ENCODE measurements at places on chromosomes 1 and 21. TPM values are rescaled to one million over a fixed set of nuclear protein-coding genes. Genes with fewer than 3 reads are reported as not detected.

The CNKSR1 gene
- under 0.01 TPM for total RNA-seq

The FLG2 gene
- total RNA-seq, result not detected

The LSS gene
- total RNA-seq, result 145 TPM

The TGFB2 gene
- total RNA-seq, result 12.7 TPM

The ACTL8 gene
- total RNA-seq, result not detected

DNA sequence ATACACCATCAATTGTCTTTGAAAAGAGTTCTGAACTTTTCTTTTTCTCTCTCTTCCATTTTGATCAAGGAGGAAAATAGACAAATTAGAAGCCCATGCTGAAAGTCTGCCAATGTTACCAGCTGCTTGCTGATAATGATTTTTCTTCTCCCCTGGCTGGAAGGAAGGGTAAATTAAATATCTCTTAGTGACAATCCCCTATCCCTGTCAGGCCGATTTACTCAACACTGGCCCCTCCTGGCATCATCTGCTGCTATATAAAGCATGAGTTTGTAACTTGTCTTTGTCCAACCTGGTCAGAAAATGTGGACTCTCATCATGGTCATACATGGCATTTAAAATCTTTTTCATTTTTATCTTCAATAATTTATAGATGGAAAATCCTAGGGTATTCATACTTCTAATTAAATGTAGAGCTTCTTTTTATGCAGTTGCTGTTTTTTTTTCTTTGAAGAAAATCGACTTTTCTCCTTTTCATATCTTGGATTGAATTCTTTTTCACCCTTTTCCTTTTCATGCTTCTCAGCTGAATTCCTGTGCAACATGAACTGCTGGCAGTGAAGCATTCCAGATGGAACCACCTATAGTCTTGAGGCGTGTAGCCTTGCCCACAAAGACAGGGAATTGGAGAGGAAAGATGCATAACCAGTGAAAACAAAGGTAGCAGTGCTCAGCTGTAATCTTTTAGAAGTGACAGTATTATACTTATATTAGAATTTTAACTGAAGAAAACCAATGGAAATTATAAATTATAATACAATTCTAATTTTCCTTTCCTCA is 214.7 kb upstream of the PTGFR start:
- H3K27me3 ChIP-seq, result no peaks in the 10 kb centered on the region
- H3K27ac ChIP-seq, result peak overlapping the region; percentile 61
- no peak overlapping the region for H3K4me3 ChIP-seq
- no peak for DNase-seq
- H3K36me3 ChIP-seq, result no peaks in the 10 kb centered on the region

DNA sequence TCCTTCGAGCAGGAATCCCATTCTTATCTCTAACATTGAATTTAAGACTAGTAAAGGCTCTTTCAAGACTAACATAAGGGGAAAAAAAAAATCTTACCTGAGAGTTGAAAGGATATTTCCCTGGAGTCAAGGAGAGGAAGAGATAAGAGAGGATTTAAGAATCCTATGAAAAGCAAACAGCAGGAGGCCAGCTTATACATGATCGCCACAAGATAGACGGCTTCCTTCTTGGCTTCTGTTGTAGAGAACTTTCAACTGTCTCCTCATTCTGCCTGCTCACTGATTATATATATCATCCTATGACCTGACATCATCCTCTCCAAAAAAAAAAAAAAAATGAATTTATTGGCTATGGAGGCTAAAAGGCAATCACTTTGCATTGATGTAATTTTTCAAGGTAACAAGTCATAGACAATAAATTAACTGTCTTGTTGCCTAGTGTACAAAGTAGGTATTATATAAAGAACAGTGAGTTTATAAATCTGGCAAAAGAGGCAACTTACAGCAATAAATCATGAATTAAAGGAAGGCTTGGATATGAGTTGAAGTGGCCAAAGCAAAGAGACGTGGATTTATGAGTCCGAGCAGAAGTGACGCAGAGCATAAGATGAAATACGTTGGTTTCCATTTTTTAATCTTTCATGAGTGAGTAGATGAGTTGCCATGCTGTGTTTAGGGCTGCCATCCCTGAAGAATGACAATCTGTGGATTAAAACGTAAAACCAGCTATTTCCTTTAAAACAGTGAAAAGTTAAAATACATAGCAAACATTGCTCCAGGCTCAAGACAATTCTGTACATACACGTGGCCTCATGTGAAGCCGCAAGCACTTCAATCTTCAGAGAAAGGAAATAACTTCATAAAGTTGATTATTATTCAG is at the start of gene UTS2:
Gene UTS2, minus strand, starts transcription at position 262 of the 880 bp plus-strand sequence. Its CDS starts 62 bp downstream, at position 200.
- no peaks in the 10 kb centered on the region for H3K36me3 ChIP-seq
- H3K27me3 ChIP-seq, result no peaks in the 10 kb centered on the region
- H3K4me1 ChIP-seq, result no peaks in the 10 kb centered on the region
- peak; percentile 5 for DNase-seq

DNA sequence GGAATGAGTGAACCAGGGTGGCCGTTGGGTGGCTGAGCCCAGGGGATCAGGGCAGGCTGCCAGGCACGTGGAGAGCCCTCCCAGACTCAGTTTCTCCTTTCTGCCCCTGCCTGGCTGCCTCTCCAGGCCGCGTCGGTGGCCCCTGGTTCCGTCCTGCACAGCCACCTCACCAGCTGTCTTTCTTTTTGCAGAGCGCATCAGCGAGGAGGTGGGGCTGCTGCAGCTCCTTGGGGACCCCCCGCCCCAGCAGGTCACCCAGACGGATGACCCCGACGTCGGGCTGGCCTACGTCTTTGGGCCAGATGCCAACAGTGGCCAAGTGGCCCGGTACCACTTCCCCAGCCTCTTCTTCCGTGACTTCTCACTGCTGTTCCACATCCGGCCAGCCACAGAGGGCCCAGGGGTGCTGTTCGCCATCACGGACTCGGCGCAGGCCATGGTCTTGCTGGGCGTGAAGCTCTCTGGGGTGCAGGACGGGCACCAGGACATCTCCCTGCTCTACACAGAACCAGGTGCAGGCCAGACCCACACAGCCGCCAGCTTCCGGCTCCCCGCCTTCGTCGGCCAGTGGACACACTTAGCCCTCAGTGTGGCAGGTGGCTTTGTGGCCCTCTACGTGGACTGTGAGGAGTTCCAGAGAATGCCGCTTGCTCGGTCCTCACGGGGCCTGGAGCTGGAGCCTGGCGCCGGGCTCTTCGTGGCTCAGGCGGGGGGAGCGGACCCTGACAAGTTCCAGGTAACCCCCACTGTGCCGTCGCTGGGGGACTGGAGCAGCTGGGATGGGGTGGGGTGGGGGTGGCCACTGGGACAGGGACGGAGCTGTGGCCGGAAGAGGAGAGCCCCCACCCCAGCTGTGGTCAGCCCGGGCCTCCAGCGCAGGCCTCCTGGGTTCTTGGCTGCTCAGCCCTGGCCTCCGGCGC is 63.3 kb downstream of the COL18A1 start:
- no peak overlapping the region for H3K4me3 ChIP-seq
- H3K27me3 ChIP-seq, result peaks cover 4% of the 10 kb centered on the region
- no peaks in the 10 kb centered on the region for H3K36me3 ChIP-seq
- peak; percentile 55 for DNase-seq

- no peak overlapping the region for H3K27ac ChIP-seq
- no peak for DNase-seq
- no peak overlapping the region for H3K4me3 ChIP-seq
- no peaks in the 10 kb centered on the region for H3K27me3 ChIP-seq
- H3K36me3 ChIP-seq, result no peaks in the 10 kb centered on the region
- peaks cover 15% of the 10 kb centered on the region for H3K4me1 ChIP-seq
Measured at GRCh38 chr1:28127617-28128257, 39.3 kb upstream of the EYA3 start.

- DNase-seq, result no peak
- H3K4me3 ChIP-seq, result no peak overlapping the region
- no peaks in the 10 kb centered on the region for H3K36me3 ChIP-seq
- no peaks in the 10 kb centered on the region for H3K27me3 ChIP-seq
- H3K27ac ChIP-seq, result no peak overlapping the region
Measured at GRCh38 chr1:38128511-38128910, 81.9 kb upstream of the POU3F1 start.

DNA sequence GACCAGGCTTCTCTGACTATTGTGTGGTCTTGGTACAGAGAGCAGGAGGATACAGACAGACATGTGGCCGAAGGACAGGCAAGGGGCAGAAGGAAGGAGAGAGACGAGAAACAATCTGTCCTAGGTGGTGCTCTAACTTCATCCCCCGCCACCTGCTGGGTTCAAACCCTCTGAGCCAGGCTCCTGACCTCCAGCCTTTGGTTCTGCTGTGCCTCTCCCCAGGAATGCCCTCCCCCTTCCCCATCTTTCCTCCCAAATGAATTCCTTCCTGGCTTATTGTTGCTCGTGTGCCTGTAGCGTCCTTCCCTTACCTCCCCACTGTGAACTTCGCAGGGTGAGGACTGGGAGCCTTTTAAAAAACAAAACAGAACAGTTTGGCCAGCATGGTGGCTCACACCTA is 5.4 kb downstream of the TCEA3 start:
- H3K4me1 ChIP-seq, result peaks cover 18% of the 10 kb centered on the region
- peaks cover 6% of the 10 kb centered on the region for H3K36me3 ChIP-seq
- no peak for DNase-seq

DNA sequence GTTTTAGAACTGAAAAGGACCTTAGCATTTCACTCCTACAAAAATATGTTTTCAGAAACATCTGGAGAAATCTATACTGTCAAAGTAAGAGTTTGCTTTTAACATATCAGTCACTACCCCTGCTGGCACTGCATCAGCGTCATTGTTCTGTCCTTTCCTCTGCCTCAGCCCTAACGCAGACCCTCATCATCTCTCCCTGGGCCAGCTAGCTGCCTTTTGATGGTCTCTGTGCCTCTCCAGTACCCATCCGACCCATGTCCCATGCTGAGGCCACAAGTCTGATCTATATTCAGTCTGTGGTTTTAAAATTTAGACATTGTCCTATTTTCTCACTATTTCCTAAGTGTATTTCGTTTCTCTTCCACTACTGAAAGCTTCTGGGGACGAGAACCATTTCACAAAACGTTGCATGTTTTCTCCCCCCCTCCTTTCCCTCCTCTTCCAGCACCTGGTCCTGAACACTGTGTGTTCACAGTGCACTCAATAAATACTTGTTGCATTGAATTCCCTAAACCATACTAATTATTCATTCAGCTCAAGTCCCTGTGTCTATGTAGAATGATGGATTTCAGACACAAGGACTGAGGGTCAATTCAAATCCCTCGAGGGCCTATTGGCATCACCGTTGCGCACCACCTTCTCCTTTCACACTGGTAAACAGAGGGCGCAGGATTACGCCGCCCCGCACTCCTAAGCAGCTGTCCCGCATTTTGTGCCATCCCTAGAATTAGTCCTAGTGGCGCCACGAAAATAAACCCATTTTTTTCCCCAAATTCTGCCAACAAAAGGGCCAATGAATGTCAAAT is 53.4 kb downstream of the CD2 start:
- DNase-seq, result no peak
- H3K4me1 ChIP-seq, result no peaks in the 10 kb centered on the region
- peaks cover 7% of the 10 kb centered on the region for H3K27me3 ChIP-seq
- no peaks in the 10 kb centered on the region for H3K36me3 ChIP-seq
- no peak overlapping the region for H3K27ac ChIP-seq

DNA sequence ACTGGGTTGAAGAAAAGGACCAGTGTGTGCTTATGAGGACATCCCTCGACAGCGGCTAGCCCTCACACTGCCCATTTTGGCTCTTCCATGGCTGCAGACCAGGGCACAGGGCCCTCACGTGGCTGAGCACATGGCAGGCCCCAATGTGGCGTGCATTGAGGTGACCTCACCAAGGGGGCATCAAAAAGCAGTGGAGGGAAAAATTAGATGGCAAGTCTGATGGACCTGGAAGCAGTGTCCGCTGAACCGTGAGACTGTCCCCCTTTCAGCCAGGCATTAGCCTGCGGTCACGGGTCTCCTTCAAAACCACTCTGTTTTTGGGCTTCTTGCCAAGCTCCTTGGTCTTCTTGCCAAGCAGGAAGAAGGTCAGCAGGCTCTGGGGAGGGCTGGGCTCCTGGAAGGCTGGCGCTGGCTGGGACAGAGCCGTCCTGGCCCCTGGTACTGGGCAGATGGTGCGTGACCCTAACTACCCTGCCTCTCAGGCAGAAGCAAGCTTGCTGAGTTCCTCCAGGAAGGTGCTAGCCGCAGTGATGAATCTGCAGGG is 30.8 kb downstream of the TRIM67 start:
- no peaks in the 10 kb centered on the region for H3K27me3 ChIP-seq
- H3K4me3 ChIP-seq, result no peak overlapping the region
- no peaks in the 10 kb centered on the region for H3K4me1 ChIP-seq
- H3K27ac ChIP-seq, result no peak overlapping the region

DNA sequence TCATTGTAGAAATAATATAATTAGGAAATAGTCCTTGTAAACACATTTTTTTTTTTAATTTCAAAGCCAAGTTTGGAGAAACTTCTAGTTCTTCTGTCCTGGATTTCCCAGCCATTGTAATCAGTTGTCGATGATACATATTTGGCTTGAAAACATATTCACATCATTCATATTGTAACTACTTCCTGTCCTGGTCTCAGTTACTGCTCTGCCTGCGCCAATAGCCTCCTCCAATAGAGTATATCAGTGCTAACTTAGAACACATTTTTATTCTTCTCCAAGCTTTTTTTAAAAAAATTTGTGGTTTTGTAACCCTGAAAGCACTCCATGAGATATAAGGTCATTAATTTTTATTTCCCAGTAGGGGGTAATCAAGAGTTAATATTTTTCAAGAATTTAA is 46.1 kb upstream of the FMO2 start:
- peaks cover 23% of the 10 kb centered on the region for H3K4me1 ChIP-seq
- no peak overlapping the region for H3K4me3 ChIP-seq
- H3K27ac ChIP-seq, result no peak overlapping the region

DNA sequence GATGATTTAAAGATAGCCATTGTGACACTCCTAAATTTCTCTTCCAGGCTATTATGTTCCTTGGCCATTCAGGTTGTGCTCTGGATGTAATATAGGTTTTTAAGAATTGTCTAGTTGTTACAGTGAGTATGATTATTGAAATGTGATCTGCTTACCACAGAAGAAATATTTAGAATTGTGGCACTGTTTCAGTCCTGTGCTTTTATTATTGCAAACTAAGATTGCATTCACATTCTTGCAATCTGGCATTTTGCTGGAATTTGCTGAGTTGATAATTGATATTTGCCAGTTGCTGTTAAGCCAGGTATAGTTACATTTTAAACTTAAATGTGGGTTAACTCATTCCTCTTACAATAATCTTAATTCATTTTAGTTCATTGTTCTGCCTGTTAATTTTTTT is 22.3 kb downstream of the EXO1 start:
- no peaks in the 10 kb centered on the region for H3K4me1 ChIP-seq
- no peak overlapping the region for H3K4me3 ChIP-seq
- no peak overlapping the region for H3K27ac ChIP-seq
- H3K27me3 ChIP-seq, result no peaks in the 10 kb centered on the region
- H3K36me3 ChIP-seq, result peaks cover 4% of the 10 kb centered on the region
- DNase-seq, result no peak

- no peak for DNase-seq
- H3K4me1 ChIP-seq, result no peaks in the 10 kb centered on the region
- no peak overlapping the region for H3K4me3 ChIP-seq
- H3K27me3 ChIP-seq, result no peaks in the 10 kb centered on the region
Measured at GRCh38 chr1:50147191-50147850, 38.6 kb downstream of the ELAVL4 start.

GRCh38 chr1:233540816-233541215 is 73.1 kb upstream of the KCNK1 start:
- H3K4me1 ChIP-seq, result no peaks in the 10 kb centered on the region
- no peaks in the 10 kb centered on the region for H3K27me3 ChIP-seq
- no peak overlapping the region for H3K4me3 ChIP-seq
- no peaks in the 10 kb centered on the region for H3K36me3 ChIP-seq
- no peak for DNase-seq
- H3K27ac ChIP-seq, result no peak overlapping the region
